ENCODE measurements at places on chromosomes 5 and 9.

GRCh38 chr9:13719446-13719845 is 440.0 kb upstream of the MPDZ start:
- DNase-seq: no peak

- no peak for DNase-seq
Measured at GRCh38 chr5:177336603-177337494, 14.6 kb downstream of the LMAN2 start.

GRCh38 chr9:25548847-25549246 is 129.4 kb downstream of the TUSC1 start:
- DNase-seq: no peak

DNA sequence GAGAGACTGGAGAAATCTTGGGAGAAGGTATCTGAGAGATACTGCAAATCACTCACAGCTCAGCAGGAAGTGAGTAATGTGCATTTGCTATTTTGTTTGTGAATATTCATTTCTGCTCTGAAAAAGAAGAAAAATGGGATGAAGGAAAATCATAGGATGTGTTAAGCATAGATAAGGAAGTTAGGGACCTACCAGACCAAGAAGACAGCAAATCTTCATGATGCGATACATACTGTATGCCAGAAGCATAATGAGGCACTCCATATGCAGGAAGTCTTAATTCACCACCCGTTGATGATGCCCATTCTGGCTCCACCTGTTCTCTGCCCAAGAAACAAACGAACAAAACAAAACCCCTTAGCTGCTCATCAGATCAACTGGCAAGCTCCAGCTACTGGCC is 6.1 kb upstream of the DAPK1 start:
- no peak for DNase-seq

- peak; percentile 70 for DNase-seq
Measured at GRCh38 chr5:76372323-76373054, 30.6 kb upstream of the IQGAP2 start.

GRCh38 chr9:136791516-136792276 is 552 bp downstream of the TMEM141 start:
- DNase-seq: peak; percentile 70

GRCh38 chr5:15510092-15510491 is 10.1 kb downstream of the FBXL7 start:
- DNase-seq: no peak

- peak; percentile 67 for DNase-seq
Measured at GRCh38 chr9:76810377-76810957, 46.2 kb downstream of the PCA3 start.

GRCh38 chr5:82174128-82174918 is 103.8 kb downstream of the RPS23 start:
- DNase-seq: peak; percentile 75

DNA sequence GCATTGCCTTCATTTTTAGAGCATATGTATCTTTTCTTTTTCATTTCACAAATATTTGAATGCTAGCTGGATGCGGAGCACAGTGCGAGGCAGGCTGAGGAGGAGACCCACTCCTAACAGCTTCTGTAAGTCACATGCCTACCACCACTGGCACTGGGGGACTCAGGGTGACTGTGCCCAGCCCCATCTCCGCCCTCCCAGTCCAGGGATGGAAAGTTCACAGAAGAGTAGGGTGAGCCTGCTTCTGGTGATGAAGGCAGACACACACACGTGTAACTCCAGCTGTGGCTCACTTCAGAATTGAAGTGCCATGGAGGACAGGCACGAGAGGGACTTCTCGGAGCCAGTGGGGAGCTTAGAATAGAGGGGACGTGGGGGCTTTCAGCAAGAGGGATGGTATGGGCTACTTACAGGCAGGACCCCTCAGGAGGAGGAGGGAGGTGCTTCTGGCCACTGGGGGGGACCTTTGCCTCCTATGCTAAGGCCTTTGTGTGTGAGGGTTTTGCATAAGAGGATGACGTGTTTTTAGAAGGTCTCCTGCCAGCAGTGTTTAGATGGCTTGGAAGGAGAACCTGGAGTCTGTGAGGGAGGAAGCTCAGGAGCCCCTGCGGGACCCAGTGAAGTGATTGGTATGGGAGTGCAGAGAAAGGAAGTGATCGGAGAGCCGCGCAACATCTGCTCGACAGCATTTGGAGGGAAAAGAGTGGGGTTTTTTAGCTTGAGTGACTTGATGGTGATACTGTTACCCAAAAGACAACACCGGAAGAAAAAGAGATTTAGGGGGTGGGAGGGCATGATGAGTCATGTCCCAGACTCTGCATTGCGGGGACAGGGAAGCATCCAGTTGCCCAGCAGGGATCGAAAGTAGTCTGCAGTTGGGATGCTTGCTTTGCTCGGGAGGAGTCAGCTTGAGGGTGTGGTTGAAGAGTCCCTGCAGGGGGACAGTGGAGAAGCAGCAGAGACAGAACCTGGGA is 163.5 kb upstream of the OTULINL start:
- DNase-seq: no peak

DNA sequence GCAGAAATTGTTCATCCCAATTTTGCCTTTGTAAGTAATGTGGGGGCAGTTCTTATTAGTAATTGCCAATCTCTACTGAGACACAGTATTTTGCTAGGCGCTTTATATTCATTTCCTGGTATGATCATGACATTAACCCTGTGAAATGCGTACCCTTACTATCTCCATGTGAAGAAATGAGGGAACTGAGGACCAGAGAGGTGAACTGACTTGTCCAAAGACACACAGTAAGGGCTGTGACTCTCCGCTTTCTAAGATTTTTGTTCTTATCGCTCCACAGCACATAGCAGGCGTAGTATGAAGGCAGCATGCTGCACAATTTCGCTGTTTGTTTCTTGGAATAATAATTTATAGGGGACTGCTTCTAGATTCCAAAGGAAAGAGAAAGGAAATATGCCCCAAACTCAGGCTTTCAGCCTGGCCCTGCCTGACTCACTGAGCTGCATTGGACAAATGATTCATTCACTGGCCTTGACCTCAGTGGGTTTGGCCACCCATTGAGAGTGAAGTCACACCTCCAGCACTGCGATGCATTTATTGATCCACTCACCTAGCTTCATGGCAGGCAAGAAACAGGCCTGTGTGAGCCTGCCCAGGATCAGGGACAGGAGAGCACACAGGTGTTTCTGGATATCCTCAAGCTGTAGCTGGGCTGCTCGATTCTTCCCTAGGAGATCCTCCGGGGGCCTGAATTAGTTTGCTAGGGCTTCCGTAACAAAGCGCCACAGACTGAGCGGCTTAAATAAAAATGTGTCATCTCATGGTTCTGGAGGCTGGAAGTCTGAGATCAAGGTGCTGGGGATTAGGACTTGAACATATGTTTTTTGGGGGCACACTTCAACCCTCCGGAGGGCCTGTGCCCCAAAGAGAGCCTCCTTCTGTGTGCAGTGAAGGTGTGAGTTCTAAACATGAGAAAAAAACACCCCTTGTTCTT is 7.2 kb upstream of the DUSP1 start:
- no peak for DNase-seq

DNA sequence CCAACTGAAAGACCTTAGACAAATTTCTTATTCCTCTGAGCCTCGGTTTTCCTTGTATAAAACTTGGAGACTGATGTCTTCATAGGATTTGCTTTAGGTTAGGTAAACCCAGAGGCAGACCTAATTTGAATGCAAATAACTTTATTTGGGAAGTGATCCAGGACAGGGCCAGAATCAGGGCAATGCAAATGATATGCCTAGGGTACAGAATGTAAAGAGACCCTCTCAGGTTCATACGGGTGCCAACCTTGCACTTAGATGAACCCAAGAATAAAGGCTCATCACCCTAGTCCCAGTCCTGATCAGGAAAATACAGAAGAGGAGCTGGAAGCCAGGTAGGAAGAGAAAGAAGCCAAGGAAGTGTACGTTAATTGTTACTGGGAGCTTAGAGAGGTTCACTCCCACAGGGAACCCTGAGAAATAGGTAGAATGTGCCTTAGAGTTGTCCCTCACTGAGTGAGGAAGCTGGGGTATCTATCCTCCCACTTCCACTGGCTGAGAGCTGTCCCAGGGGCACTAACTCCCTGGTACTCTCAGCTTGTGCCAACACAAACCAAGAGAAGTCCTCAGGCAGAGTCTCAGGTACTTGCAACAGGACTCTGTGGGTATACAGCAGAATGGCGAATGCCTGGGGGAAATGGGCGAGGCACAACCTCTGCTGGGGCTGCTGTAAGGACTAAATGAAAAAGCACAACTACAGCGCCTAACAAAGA is 3.1 kb upstream of the HK3 start:
- no peak for DNase-seq

GRCh38 chr5:119852140-119852539 is 222.8 kb downstream of the FAM170A start:
- no peak for DNase-seq

DNA sequence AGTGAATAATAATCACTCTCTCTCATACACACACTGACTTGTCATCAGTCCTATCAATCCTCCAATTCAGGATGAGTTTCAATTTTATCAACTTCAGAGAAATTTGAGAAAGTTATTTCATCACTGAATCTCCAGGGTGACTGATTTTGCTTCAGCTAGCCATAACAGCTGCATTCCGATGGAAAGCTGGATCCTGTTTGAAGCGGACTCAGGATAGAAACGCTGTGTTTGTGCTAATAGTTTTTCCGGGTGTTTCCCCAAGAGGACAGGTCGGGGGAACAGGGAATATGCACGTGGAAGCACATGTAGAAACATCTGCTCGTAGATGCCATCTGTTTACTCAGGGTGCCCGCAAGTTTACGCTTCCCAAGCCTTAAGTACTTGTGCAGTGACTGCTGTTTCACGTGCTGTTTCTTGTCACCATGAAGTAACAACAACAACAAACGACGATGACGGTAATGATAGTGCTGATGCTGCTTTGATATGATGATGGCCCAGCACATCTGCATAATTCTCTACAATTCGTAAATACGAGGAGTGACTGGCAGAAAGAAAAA is 263.7 kb upstream of the DAPK1 start:
- DNase-seq: no peak

DNA sequence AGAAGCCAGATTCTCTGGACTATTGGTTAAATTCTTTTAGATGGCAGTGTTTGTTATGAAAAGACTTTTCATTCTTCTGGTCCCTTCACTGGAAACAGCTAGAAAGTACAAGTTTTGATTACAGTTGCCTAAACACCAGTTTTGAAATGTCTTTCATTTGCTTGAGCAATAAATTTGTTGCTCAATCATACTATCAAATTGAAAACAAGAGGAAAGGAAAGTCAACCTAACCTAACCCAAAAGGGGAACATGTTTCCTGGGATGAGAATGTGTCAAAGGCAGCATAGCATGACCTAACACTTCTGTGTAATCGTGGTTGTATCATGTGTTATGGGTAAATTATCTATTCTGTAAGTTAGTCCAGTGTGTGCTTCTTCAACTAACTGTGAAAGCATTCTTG is 213.2 kb downstream of the TMC1 start:
- peak; percentile 33 for DNase-seq

- no peak for DNase-seq
Measured at GRCh38 chr5:122153230-122153629, 23.9 kb downstream of the ZNF474 start.

DNA sequence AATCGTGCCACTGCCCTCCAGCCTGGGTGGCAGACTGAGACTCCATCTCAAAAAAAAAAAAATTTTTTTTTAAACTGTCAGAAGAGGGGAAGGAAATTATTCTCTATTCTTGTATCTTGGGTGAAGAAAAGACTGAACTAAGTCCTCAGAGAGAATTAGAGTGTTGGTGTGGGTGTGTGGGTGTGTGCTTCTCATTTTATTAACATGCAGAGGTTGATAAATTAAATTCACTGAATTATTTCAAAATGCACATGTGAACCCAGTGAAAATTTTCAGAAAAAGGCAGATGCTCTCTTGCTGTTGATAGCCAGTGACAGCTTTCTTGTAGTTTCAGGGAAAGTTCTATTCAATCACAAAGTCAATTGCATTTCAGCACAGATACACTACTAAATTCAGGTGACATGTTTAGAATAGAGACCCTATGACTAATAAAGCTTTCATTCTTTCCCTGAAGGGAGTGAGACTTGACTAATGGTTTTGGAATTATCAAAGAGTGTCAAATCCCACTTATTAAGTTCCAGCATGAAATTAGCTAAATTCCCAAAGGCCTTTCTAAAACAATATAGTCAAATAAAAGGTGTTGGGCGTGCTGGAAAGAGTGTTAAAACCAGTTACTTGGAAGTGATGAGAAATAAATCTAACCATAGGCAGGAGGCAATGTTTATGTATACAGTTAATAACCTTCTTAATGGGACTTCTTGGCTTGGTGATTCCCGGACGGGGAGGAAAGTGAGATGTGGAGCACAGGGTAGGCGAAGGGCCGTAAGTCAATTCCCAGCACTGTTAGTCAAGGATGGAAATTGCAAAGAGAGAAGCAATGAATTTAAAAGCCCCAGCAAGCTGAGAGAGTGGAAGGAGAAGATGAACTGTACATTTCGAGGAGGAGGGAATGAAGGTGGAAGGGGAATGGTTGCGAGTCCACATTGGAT is 103.2 kb upstream of the SPATA31D4 start:
- no peak for DNase-seq

GRCh38 chr9:130499804-130500263 is 55.1 kb downstream of the ASS1 start:
- DNase-seq: no peak

GRCh38 chr9:107894572-107895261 is 405.1 kb upstream of the KLF4 start:
- DNase-seq: no peak

DNA sequence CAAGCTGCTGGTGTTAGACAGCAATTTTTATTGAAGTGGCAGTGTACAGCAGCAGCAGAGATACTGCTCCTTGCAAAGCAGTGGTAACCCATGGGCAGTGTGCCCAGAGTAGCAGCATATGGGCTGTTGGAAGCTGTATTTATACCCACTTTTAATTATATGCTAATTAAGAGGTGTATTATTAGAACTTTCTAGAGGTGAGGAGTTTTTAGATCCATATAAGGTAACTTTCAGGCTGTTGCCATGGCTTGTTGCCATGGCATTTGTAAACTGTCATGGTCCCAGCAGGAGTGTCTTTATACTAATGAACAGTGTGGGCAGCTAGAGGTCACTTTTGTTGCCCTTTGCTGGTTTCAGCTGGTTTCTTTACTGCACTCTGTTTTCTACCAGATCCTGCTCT is 3.7 kb upstream of the PJA2 start:
- no peak for DNase-seq

DNA sequence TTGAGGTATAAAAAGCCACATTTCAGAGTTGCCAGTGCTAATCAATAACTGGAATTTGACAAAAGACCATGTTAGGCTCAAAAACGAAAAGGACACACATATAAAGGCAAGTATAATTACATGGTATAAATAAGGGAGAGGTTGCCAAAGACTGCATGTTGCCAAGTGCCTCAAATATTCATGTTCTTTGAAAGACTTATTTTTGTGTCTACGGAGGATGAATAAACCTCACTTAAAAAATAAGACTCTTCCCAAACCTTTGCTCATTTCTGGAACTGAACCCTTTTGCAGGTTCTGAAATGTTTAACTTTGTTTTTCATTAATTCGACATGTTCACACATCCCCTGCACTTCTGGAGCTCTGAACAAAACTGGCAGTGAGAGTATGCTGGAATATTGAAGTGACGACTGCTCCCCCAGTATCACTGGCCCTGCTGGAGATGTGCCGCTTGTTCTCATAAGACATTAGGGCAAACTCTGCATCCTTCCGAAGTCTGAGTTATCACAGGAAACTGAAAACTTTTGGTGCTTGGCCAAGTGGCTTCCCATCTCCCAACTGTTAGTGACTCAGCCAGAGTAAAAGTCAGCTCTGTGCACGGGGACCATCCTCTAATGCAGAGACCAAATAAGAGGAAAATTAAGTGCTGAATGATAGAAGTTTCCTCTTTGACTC is 336.8 kb downstream of the GLIS3 start:
- no peak for DNase-seq

GRCh38 chr5:71601222-71602026 is 14.3 kb downstream of the MCCC2 start:
- peak; percentile 93 for DNase-seq

Measured in NB4 (cell line).